ENCODE measurements at places on chromosomes 2 and 18.

DNA sequence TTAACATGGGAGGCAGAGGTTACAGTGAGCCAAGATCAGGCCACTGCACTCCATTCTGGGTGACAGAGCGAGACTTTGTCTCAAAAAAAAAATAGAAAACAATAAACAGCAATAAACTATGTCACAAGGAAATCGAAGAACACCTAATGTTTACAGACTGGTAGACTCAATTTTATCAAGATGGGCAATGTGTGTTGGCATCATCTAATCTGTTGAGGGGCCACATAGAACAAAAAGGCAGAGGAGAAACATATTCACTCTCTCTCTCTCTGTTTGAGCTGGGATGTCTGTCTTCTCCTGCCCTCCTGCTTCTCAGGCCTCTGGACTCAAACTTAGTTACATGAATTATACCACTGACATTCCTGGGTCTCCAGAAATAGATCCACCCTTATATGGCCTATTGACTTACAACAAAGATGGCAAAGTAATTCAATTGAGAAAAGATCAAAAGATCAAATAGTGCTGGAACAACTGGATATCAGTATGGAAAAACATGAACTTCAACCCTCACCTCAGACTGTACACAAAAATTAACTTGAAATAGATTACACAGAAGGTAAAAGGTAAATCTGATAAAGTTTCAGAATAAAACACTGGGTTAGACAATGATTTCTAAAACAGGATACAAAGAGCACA lies 703.8 kb upstream of the CRIM1 start:
- DNase-seq = no peak

DNA sequence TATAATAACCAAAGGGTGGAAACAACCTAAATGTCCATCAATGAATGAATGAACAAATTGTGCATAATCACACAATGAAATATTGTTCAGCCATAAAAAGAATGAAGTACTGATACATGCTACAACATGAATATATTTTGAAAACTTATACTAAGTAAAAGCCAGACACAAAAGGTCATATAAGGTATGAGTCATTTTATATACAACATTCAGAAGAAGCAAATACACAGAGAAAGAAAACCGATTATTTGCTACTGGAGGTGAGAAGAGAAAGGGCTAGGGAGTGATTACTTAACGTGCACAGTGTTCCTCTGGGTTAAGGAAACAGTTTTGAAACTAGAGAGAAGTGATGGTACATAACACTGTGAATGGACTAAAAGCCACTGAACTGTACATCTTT lies 105.3 kb downstream of the GORASP2 start:
- no peak for DNase-seq

DNA sequence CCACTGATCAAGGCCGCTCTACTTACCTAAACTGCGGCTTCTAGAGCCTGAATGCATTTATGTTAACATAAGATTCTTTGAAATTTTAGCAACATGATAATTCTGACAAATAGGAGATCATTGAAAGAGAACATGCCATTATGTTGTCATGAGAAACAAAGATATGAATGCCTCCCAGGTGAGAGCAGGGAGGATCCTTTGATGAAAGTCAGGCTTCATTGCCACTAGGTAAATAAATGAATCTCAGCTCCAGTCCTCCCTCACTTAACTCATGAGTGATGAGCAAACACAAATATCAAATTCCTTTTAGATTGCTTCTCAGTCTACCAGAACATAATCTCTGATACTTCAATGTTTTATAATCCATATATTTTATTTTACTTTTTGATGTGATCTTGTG lies 463.2 kb upstream of the CDH7 start:
- no peak for DNase-seq

DNA sequence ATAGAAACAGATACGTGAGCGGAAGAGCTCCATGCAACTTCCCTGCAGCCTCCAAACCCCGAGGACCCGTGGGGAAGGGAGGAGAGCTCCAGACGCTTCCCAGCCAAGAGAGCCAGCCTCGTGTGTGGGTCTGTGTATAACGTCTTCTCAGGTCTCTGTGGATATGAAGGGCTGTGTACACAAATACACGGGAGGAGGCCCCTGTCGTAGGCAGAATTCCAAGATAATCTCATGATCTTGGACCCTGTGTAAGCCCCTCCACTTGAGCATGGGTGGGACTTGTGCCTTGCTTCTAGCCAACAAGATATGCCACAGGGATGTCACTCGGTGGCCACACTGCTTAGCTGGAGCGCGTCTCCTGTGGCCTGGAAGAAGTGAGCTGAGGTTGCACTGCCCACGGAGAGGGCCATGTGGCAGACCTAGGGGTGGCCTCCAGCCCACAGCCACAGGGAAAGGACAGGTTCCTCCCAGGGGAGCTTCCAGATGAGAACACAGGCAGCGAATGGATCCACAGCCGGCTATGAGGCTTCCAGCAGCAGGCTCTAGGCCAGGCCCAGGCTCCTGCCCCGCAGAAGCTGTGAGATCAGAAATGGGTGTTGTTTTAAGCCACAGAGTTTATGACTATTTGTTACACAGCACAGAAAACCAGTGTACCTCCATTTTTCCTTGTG lies 15.6 kb upstream of the KLF11 start:
- DNase-seq = no peak
